ENCODE measurements at places on chromosomes 1 and 21.

GRCh38 chr1:81165963-81166362 lies 634.8 kb upstream of the ADGRL2 start:
- no peak for DNase-seq

DNA sequence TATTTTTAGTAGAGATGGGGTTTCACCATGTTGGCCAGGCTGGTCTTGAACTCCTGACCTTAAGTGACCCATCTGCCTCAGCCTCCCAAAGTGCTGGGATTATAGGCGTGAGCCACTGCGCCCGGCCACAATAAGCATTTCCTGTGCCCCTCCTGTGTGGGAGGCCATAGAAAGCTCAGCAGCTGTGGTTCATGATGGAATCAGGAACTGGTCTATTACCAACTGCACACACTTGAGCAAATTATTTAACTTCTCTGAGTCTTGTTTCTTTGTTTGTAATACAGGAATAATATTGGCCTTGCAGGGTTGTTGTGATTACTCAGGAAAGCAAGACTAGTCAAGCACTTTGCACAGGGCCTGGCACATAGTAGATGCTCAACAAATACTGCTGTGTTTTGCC lies 15.0 kb downstream of the RHBG start:
- DNase-seq = no peak

- no peak for DNase-seq
These were observed 14.9 kb downstream of the OSBPL9 start for GRCh38 chr1:51631747-51632146.

DNA sequence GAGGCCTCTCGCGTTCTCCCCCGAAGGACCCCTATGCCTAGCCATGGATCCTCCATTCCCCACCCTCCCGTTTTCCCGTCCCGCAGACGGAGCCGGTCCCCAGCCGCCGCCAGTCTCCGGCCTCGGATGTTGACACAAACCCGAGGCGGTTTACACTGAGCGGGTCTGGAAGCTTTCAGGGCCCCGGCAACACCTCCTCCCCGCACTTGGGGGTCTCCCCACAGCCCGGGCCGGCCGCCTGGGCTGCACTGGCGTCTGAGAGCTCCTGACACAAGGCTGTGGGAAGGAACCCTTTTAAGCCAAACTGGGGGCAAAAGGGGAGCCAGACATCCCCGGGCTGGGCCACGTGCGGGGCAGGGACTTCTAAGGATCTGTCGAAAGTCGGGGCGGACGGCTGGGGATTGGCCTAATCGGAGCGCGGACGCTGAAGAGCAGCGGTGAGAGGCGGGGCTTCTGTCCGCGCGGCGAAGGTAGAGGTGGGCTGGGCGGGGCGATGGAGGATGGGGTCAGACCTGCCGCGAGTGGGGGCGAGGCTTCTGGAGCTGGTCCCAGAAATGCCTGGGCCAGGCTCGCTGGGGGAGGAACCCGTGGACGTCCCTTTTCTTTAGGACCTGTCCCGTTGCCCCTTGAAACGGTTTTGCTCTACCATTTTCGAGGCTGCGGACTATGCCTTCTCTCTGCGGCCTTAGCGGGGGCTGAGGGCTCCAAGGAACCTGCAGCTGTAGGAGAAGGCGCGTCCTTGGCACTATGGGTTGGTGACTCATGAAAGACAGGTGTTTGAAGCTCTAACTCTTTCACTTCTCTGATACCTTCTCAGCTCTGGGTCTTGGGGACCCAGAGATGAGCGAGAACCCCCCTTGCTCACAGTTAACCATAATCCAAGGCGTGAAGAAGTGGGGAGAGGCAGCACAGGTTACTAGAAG lies 1.2 kb upstream of the HPCAL4 start:
- DNase-seq = peak; percentile 47

- DNase-seq = no peak
These were observed 57.5 kb upstream of the RBM15 start for GRCh38 chr1:110281363-110282290.

DNA sequence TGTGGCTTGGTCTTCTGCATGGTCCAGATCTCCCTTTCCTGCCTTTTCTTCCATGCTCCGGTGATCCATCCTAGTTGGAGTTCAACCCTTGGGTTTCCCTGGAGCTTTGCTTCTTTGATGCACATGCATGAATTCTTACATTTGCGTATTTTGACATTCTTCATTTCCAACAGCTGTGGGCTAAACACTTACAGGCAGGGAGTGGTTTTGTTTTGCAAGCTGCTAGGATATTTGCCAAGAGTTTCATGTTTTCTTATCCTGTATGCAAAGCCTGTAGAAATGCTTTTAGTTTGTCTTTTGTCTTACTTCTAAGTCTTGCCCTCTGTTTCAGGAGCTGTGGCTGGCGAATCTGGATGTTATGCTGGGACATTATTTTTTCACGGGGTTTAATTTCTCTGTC lies 90.3 kb upstream of the PAXBP1 start:
- no peak for DNase-seq

GRCh38 chr1:17523321-17524041 lies 16.0 kb upstream of the ARHGEF10L start:
- no peak for DNase-seq

GRCh38 chr1:7553042-7553690 lies 217.9 kb upstream of the VAMP3 start:
- no peak for DNase-seq

- no peak for DNase-seq
These were observed 1.5 kb downstream of the ITSN1 start for GRCh38 chr21:33643658-33644311.

DNA sequence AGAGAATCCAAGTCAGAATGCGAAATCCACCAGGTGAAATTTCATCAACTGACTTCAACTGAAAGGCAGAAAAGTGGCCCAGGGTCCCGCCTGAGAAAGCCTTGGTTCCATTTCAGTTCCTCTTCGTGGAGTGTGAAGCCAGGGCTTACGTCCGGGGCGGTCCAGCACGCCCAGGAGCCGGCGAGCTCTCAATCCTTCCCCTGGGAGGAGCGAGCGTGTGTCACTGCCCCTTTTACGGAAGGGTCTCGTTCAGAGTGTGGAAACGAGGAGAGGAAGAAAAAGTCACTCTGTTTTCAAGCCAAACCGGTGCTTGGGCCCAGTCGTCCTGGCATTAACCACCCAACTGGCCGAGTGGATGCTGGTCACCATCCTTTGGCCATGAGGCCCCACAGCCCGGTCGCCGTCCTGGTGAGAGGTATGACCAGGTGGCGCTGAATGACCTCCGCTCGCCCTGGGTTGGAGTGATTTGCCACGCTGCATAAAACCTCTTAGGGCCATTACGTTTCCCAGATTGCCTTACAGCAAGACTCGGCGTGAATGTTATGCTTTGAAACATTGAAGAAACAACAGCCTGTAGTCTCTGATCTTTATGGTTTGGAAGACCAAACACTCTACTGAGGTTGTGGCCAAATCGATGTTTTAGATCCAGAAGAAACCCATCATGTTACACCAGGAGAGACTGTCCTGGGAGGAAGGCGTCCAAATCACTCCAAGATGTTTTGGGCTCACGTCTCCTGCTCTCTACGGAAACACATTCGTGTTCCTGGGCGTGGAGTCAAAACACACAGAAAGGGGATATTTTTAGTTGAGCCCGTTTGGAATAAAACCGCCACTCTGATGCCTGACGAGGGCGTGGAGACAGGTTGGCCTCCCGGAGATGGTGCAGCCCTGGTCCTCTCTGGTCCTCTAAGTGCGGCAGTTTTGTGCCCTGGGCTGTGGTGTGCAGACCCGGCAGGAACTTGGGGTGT lies 93.6 kb upstream of the ACTRT2 start:
- DNase-seq = no peak

DNA sequence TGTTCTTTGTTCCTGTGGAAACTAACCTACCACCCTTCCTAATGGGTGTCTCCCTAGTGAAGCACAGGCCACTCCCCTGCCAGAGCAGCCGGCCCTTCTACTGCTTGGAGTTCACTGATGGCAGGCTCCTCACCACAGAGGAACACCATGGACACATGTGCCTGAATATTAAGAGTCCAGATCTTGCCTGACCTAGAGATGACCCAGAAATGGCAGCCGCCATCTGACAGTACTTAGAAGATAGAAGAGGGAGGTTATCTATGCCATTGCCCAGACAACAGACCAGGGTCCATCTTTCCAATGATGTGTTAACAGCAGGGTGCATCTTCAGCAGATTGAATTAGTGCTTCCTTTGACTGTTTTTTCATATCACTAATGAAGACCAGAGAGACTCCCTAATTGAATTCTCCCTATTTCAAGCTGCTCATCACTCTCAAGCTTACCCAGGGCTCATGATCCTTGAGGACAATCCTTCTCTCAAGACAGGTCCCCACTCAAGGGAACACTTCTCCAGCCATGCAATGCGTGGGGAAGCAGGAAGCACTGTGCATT lies 59.8 kb downstream of the PLEKHA6 start:
- no peak for DNase-seq

GRCh38 chr1:40848530-40849189 lies 13.5 kb downstream of the CITED4 start:
- no peak for DNase-seq

- DNase-seq = no peak
These were observed 28.9 kb downstream of the DISP1 start for GRCh38 chr1:222843469-222844410.

DNA sequence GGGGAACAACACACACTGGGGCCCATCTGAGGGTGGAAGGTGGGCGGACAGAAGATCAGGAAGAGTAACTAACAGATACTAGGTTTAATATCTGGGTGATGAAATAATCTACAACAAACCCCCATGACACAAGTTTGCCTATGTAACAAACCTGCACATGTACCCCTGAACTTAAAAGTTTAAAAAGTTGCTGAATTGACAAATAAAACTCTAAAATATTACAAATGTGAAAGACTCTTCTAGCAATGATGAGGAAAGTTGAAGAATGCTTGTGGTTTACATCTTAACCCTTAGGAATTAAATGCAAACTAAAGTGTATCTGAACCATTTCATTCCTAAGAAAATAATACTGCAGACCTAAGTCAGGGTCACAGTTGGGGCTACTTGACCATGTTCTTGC lies 525.6 kb upstream of the CAMK1G start:
- no peak for DNase-seq

DNA sequence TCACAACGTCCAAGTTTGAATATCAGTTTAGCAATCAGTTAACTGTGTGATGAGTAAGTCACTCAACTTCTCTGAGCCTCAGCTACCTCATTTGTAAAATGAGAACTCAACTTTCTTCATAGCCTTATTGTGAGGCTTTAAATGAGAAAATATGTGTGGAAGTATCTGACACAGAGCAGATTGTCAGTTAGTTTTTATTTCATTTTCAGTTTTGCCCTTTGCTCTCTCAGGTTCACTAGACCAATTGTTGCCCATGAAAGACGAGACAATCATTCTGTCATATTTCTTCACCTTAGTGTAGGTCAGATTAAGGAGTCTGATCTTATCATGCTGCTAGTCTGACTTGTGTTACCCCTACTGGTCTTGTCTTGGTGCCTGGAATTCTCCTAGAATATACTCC lies 232.8 kb upstream of the PTBP2 start:
- DNase-seq = no peak

DNA sequence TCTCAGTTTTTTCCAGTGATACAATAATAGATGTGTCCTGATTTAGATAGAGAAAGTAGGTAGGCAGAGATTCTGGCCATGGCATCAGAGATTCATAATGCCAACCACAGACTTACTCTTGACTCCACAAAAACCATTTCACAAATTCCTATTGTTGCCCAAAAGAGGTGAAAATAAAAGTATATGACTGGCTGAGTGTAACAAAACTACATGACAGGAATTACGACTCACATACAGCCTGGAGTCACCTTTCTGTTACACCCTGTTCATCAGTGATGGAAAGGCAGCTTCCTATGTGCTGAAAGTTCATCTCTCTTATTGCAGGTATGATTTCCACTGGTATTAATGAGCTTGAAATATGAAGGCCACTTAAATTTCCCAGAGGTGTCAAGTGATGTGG lies 72.3 kb downstream of the MPZL1 start:
- no peak for DNase-seq

- no peak for DNase-seq
These were observed 7.3 kb downstream of the BMP8B start for GRCh38 chr1:39781349-39781715.

All from CD4-positive, alpha-beta T cell treated with Interleukin-4 for 4 hours (primary cell).